H4 (cell line): ENCODE measurements at places on chromosomes 3 and 15.

DNA sequence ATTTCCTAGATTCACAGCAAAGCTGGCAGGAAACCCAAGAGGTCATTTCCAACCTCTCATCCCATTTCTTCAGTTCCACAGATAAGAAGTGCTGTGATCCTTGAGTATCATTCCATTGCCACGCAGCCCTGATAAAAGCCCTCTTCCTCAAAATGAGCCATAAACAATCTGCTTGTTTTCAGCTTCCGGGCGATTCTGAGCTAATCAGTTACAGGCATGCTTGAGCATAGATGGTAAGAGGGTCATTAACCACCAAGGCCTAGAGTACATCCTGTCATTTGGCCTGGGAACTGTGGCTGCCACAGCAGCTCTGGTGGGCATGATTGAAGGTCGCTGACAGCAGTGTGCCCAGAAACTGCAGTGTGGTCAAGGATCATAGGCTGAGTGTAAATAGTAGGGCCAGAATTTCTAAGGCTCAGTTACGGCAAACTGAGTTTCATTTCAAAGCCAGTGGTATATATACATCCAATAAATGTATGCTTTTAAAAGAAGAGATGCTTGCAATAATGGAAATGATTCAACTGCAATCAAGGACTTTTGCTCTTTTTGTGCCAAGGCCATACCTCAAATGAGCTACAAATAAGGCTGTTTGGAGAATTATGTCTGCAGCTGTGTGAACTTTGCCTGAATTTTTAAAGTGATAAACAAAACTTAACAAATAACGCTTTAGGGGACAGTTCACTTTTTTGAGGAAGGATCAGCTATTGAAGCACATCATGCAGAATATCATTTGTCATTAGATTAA is 47.3 kb downstream of the P3H2 start:
- peak; percentile 43 for DNase-seq

GRCh38 chr3:37974121-37975083 is 16.2 kb upstream of the VILL start:
- peak; percentile 31 for DNase-seq

DNA sequence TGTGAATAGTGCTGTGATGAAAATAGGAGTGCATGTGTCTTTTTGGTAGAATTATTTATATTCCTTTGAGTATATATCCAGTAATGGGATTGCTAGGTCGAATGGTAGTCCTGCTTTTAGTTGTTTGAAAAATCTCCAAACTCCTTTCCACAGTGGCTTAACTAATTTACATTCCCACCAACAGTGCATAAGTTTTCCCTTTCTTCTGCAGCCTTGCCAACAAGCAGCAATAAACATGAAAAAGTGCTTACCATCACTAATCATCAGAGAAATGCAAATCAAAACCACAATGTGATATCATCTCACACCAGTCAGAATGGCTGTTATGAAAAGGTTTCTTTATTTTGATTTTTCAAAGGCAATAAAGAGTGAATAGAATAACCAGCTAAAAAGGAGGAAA is 1105.9 kb downstream of the NAALADL2 start:
- DNase-seq: no peak

- peak; percentile 13 for DNase-seq
Observed at GRCh38 chr3:169811631-169812331, 889 bp upstream of the LRRIQ4 start.

- DNase-seq: no peak
Observed at GRCh38 chr15:34188711-34189110, 21.2 kb downstream of the KATNBL1 start.

DNA sequence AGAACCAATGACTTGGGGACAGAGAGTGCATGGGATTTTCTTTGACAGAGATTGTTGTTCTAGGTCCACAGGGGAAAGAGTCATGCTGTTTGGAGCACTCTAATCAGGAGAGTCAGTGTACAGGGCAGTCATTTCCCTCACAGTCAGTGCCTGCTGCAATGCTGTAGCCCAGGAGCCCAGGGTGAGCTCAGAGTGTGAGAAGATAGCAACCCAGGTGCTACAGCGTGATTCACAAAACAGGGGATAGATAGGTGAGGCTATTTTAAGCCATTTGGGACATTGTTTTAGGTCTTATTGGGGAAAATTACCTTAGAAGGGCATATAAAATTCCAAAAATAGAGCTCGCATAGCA is 37.3 kb downstream of the LNP1 start:
- DNase-seq: no peak

- peak; percentile 48 for DNase-seq
Observed at GRCh38 chr15:39887832-39888231, 32.2 kb downstream of the GPR176 start.

DNA sequence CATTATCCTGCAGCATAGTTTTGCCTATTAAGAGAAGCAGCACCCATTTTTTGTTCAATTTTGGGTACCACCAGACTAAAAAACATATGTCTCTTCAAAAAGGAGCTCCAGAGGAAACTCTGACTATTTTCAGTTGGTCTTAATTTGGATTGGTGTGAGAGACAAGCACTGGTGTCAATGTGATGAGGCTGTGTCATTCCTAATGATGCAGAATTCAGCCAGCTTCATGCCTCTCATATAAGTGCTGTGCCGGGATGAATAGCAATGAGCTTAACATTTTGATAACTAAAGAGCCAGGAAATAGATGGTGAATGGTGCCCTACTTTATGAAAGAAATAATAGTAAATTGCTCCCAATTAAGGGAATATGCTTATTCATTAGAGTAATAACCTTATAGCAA is 15.9 kb downstream of the POPDC2 start:
- no peak for DNase-seq

GRCh38 chr15:52567871-52568600 is 794 bp downstream of the ARPP19 start:
- no peak for DNase-seq

DNA sequence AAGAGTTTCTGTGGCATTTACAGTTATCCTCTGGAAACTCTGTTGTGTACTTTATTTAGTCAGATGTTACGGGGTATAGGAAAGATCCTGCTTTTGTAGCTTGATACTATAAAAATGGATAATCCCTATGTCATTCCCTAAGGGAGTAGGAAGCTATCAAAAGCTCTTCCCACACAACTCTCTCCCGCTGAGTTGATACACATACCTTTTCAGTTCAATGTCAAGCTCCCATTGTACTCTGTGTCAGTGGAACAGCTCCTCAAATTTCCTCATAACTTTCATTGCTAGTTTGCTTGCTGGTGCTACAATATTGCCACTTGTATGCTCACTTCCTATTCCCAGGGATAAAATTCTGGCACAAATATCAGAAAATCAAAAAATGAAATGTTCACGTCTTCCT is 893.3 kb upstream of the GBE1 start:
- DNase-seq: no peak

GRCh38 chr3:151879679-151880415 is 6.4 kb downstream of the SUCNR1 start:
- no peak for DNase-seq

- DNase-seq: no peak
Observed at GRCh38 chr3:185712337-185712736, 112.5 kb downstream of the IGF2BP2 start.

DNA sequence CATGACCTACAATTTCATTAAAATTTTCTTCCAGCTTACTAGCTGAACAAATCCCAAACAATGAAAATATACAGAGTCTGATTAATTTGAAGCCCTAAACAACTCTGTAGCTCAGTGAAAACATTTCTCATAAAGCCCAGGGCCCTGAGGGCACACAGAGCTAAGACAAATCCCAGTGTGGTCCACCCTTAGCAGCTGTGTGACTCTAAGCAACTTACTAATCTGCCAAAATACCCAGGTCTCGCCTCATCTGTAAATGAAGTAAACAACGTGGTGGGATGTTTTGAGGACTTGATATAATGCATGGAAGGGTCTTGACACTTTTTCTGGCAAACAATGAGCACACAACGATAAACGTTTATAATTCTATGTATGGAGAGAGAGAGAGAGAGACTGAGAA is 158.4 kb downstream of the FHIT start:
- no peak for DNase-seq

DNA sequence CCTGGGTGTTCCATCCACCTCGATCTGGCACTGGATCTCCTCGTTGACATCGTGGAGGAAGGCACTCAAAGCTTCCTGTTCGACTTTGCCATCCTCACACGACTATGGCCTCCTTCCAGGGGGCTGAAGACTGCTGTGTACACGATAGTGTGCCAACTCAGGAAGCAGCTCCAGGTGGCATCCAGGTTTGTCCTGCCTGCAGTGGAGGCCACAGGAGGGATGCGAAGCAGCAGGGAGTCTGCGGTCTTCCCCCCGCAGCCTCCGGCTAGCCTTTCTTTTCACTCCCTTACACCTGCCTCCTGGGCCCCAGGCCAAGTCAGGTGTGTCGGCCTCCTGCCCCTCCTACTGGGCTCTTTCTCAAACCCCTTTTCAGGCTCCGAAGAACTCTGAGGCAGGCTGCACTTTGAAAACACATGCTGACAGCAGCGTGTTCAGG is 32.2 kb downstream of the SYNM start:
- no peak for DNase-seq

GRCh38 chr3:172699031-172699430 is 11.8 kb downstream of the NCEH1 start:
- no peak for DNase-seq

- no peak for DNase-seq
Observed at GRCh38 chr15:84797212-84797611, 19.9 kb upstream of the ALPK3 start.

DNA sequence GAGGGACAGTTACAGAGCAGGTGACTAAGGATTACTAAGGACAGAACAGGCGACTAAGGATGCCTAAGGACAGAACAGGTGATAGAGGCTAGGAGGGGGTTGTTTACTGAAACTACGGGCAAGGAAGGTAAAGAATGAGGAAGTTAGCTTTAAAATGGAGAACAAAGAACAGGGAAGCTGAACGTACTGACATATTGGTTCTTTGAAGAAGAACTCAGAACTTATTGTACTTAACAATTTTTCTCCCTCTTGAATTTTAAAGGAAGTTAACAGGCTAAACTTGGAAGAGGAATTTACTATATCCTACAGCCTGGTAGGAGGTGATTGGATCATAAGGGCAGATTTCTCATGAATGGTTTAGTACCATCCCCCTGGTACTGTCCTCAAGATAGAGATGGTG is 290.2 kb downstream of the SHQ1 start:
- DNase-seq: no peak

GRCh38 chr3:25103391-25103790 is 324.7 kb upstream of the RARB start:
- DNase-seq: no peak

GRCh38 chr3:161028555-161029153 is 76.5 kb downstream of the B3GALNT1 start:
- DNase-seq: no peak

DNA sequence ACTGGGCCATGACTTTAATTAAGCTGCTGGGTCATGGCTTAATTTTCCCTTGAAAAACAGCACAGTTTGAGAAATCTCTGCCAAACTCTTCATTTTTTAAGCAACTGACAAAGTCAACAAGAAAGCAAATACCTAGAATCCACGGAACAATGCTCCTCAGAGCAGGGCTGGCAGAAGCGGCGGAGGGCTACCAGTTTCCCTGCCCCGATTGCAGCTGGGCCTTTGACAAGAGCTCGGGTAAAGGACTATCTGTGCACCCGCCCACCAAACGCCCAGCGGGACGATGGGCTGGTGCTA is 1.2 kb downstream of the GOLIM4 start:
- DNase-seq: no peak

- DNase-seq: peak; percentile 54
Observed at GRCh38 chr3:14278799-14279625, 100.4 kb downstream of the LSM3 start.
